Myocyte (in vitro differentiated cells): ENCODE measurements at places on chromosomes 4 and X.
A peak's percentile ranks its signal among the peaks of the same experiment; 100 is the strongest.

- DNase-seq, result no peak
Observed at GRCh38 chr4:122701965-122702364, 30.5 kb upstream of the BBS12 start.

GRCh38 chr4:20370274-20370673 lies 118.6 kb downstream of the SLIT2 start:
- DNase-seq, result no peak

- no peak for DNase-seq
Observed at GRCh38 chr4:633406-633805, 8.0 kb downstream of the PDE6B start.

- no peak for DNase-seq
Observed at GRCh38 chr4:119834906-119835612, 206.5 kb upstream of the PDE5A start.

DNA sequence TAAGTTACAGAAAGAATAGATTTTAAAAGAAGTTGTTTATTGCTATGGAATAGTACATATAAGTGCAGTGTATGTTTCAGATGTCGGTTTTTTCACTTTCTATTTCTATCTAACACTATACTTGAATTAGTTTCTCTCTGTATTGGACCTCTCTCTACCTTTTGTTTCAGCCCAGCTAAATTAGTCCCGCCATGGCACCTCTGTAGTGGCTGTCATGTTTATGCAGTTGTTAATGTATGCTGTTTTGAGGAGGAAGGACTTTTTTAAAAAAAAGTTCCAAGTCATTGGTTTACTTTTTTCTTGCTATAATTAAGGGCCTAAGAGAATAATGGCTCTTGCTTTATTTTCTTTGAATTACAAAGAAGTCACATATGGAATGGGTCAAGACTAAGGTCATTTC lies 118.1 kb downstream of the AKAP4 start:
- no peak for DNase-seq

GRCh38 chrX:104762641-104763040 lies 196.6 kb downstream of the IL1RAPL2 start:
- no peak for DNase-seq

DNA sequence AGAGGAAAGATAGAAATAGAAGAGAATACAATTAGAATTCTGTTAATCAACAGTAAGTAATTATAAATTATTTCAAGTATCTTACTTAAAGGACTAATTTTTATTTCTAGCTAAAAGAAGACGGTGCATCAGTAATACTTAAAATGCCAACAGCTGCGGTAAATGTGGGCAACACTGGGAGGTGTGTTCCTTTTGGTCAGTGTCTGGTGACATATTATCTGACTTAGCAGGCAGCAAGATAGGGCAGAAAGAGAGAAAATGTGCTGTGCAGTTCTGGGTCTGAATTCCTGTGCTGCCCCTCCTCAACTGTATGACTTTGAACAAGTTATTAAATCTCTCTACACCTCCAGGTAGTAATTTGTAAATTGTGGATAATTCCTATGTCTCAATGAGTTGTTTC lies 120.6 kb downstream of the ZNF827 start:
- DNase-seq, result peak; percentile 75

DNA sequence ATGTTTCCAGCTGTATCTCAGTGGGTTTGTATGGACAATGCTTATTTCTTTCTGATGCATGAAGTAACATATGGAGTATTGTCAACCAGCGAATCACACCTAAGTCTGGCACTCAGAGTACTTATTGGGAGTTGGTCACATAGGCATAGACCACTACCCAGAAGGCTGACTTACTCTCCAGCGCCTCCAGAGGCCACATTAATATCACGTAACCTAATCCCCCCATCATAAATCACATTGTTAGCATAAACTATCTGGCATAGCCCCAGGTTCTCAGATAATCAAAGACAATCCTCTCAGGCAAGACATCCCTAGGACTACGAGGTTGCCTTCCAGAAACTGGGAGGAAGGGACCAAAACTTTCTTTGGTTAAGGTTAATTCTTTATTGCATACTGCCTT lies 560.5 kb upstream of the PABPC4L start:
- no peak for DNase-seq

DNA sequence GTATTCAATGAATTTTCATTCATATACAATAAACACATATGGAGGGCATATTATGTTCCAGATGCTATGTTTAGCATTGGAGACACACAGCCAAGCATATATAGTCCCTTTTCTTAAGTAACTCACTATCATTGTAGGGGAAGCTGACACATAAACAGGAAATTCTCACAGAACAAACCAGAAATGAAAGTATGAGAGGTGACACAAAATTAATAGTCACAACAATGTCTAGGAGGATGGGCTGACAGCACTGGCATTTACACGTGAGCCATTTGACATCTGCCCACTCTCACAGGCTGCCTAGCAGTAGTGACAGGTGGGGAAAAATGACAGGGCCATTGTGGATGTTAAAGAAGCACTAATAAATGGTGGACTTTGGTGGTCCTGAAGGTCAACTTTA lies 2.6 kb upstream of the CNOT6L start:
- no peak for DNase-seq

GRCh38 chrX:63012574-63012973 lies 338.6 kb downstream of the SPIN4 start:
- DNase-seq, result no peak

DNA sequence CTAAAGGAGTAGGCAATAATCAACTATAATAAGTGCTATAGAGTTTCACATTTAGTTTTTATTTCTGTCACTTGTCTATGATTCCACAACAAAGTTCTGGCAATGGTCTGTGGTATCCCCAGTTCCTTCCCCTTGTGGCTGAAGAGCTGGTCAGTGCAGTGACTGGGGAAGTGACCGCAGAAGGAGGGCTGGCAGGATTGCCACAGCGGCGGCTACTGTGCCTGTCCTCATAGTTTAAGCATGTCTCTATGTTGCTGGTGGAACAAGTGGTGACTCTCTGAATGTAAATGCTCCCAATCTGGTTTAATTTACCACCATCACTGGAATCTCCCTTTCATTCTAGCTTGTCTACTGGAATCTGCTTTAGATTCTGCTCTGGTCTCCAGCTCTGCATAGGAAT lies 170.6 kb upstream of the GK2 start:
- DNase-seq, result peak; percentile 25

GRCh38 chr4:22515888-22516541 lies at the start of gene ADGRA3:
ADGRA3 (minus strand) TSS chr4:22516066; CDS start chr4:22515784, 282 bp downstream.
- DNase-seq, result peak; percentile 85

GRCh38 chr4:153927451-153927850 lies 138.6 kb upstream of the SFRP2 start:
- DNase-seq, result no peak

- DNase-seq, result peak; percentile 99
Observed at GRCh38 chr4:3483471-3483921, 20.4 kb downstream of the DOK7 start.

- DNase-seq, result no peak
Observed at GRCh38 chrX:136047016-136047642, 61.9 kb downstream of the SLC9A6 start.

DNA sequence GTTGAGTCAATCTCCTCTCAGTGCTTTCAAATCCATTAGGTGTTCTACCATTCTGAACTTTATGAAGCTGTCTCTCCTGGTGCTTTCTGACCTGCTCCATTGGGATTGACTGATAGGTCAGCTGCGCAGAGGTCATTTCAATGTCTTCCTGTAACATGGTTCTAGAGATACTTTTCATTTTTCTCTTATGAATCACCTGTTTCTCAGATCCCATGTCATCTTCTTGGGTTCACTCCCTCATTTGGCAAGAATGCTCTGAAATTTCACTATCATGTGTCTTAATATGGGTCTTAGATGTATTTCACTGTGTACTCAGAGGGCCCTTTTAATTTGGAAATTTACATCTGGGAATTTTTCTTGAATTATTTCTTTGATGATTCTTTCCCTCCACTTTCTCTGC lies 13.8 kb upstream of the PGM2 start:
- peak; percentile 46 for DNase-seq

GRCh38 chr4:30763321-30763727 lies 43.2 kb downstream of the PCDH7 start:
- DNase-seq, result peak; percentile 35

- no peak for DNase-seq
Observed at GRCh38 chr4:176339936-176340761, 20.4 kb downstream of the SPCS3 start.

DNA sequence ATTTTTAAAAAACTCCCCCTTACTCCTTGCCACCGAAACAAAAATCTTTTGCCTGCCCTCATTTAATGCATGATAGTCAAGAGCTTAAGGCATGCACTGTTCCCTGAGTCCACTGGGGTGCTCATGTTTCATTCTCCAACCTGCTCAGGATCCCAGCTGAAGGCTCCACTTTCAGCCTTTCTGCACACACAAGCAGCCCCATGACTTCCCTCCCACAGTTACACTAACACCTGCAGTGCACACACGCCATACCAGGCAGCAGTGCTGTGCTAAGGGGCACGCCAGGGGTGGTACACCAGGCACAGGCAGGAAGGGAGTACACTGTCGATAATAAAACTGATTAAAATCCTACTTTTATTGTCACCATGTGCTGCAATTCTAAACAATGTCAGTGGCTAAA lies 385.2 kb downstream of the BMPR1B start:
- no peak for DNase-seq

GRCh38 chr4:85642356-85643100 lies 167.6 kb downstream of the ARHGAP24 start:
- DNase-seq, result no peak

- peak; percentile 13 for DNase-seq
Observed at GRCh38 chr4:188879598-188879997, 740.4 kb downstream of the TRIML1 start.

- DNase-seq, result no peak
Observed at GRCh38 chr4:121304893-121305292, 75.9 kb downstream of the QRFPR start.

- DNase-seq, result peak; percentile 83
Observed at GRCh38 chr4:182869697-182870096, 47.5 kb downstream of the DCTD start.

DNA sequence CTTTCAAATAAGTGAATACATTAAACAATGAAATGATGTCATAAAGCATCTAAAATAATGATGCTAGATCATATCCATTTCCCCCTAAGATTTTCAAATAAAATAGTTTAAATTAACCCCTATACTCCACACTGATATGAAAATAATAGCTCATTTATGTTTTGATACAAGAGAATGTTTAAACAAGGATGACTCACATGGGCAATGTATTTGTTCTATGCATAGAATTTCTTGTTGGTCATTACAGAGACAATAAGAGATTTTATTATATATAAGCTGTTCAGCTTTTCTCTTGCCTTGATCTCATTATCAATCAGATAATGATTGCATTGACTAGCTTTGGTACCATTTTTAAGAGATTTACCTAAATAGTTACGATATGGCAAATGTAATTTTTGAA lies 411.7 kb downstream of the ARHGAP24 start:
- no peak for DNase-seq

DNA sequence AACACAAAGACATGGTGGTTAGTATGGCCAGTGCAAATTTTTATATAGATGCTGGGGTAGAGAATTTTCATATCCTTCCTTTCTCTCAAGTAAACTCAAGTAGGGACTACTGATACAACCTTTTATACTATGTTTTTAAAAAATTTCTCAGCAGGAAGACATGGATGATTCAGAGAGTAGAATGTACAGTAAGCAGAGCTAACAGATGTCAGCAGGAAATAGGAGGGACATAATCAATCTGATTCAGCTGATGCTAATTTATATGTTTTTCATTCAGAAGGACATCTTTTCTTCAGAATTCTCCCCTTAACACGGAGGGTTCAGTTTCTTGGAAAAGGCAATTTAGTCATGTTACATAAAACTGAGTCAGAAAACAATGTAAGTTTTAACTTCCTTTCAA lies 95.4 kb downstream of the GRIA2 start:
- no peak for DNase-seq

GRCh38 chr4:151806511-151806927 lies 45.7 kb upstream of the GATB start:
- DNase-seq, result peak; percentile 91

GRCh38 chrX:130623518-130623917 lies 221.7 kb downstream of the RBMX2 start:
- no peak for DNase-seq

DNA sequence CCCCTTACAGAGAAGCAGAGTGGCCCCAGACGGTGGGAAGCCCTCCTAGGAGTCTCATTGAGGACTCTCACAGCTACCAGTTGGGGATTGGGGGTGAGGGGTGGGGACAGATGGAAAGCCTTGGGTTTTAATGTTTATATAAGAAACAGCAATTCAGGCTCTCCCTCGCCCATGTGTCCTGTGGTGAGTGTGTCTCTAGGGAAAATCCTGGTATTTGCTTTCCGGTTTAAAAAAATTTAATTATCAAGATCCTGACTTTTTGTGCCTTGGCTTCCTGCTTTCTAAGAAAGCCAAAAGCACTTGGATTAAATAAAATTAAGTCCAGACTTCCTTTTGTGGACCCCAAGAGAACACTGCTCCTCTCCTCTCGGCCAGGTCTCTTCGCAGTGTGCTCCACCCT lies 93.8 kb downstream of the SOWAHB start:
- DNase-seq, result no peak

- DNase-seq, result no peak
Observed at GRCh38 chrX:105462186-105462585, 241.7 kb upstream of the TEX13A start.

- DNase-seq, result peak; percentile 65
Observed at GRCh38 chr4:156547439-156547838, 424.2 kb downstream of the PDGFC start.

DNA sequence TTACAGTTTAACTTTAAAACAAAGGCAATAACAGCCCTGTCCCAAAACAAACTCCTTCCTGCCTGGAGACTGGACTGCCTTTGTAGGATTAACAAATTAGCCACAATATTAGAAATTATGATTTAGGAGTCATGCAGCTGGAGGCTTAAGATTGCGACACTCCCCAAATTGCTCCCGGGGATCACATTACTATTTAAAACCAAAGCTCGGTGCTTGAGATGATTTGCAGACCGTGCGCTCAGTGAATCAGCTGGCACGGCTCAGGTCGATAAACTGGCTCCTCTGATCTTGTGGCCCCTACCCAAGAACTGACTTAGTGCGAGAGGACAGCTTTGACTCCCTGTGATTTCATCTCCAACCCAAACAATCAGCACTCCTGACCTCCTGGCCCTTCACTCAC lies 829.3 kb downstream of the NLGN4X start:
- DNase-seq, result no peak

GRCh38 chr4:78776079-78776728 lies at the start of gene BMP2K:
BMP2K (plus strand) TSS chr4:78776350; CDS start chr4:78776544, 194 bp downstream.
- peak; percentile 84 for DNase-seq

- DNase-seq, result no peak
Observed at GRCh38 chr4:2867758-2868491, 24.3 kb downstream of the ADD1 start.

- DNase-seq, result no peak
Observed at GRCh38 chrX:149807747-149808458, 26.2 kb downstream of the MAGEA9 start.

GRCh38 chr4:111923786-111924185 lies 221.5 kb upstream of the FAM241A start:
- DNase-seq, result no peak
